ENCODE measurements at places on chromosomes 16 and 17.

DNA sequence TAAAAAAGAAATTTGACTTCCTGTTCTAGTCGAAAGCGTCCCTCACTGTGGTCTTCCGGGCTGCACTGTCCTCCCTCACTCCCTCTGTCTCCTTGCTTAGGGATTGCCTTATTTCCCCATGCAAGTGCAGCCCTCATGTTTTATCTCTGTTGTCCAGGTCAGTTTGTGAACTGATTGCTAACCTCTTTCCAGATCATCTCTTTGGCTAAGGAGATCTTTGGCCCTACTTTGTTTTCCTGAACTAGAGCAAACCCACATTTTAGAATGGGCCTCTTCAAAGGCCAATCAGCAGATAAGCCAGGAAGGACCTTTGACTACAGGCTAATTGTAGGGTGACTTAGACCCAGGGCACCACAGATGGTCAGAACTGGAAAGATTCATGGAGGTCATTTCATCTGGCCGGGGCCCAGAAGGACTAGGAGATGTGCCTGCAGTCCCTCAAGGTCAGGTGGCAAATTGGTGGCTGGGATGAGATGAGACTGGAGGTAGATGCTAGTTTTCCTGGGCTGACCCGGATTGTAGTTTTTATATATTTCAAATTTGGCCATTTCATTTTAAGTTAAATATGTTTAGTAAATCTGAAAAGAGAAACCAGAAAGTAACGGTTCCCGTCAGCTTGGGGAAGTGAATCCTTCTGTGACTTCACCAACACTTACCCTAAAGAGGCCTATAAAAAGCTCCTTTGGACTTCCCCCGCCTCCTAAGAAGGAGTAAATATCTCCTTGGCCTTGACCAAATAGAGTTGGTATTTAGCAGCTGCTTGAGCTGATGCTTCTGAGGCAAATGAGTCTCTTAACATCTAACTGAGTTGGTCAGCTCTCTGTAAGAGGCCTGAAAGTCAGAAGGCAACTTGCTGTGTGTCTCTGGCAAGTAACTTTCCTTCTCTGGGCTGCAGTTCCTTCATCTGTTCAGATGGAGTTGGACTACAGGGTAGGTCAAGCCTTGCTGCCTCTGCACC, 6.2 kb upstream of the SLC25A19 start:
- DNase-seq: no peak

DNA sequence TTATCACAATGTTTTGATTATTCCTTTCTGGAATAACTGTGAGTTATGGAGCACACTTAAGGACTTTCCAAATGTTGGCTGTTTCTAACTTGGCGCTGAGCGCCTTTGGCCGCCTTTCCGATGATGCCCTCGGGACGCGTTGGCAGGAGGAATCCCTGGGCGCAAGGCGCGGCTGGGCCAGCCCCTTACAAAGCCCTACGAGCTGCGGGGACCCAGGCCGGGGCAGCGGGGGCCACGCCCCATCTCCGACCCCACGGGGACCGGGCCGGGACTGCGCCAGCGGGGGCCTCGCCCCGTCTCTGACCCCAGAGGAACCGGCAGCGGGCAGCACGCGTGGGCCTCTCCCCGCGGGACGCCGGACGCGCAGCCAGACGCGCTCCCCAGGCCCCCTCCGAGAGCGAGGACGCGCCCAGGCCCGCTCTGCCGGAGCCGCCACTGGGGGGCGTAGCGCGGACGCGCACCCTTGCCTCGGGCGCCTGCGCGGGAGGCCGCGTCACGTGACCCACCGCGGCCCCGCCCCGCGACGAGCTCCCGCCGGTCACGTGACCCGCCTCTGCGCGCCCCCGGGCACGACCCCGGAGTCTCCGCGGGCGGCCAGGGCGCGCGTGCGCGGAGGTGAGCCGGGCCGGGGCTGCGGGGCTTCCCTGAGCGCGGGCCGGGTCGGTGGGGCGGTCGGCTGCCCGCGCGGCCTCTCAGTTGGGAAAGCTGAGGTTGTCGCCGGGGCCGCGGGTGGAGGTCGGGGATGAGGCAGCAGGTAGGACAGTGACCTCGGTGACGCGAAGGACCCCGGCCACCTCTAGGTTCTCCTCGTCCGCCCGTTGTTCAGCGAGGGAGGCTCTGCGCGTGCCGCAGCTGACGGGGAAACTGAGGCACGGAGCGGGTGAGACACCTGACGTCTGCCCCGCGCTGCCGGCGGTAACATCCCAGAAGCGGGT, at the start of gene GAA:
Gene GAA, plus strand, starts transcription at position 571 of the 935 bp plus-strand sequence. CDS start 3,006 bp downstream, outside the sequence.
- peak; percentile 72 for DNase-seq

- DNase-seq: no peak
Measured at GRCh38 chr17:13378361-13378760, 223.4 kb downstream of the HS3ST3A1 start.

DNA sequence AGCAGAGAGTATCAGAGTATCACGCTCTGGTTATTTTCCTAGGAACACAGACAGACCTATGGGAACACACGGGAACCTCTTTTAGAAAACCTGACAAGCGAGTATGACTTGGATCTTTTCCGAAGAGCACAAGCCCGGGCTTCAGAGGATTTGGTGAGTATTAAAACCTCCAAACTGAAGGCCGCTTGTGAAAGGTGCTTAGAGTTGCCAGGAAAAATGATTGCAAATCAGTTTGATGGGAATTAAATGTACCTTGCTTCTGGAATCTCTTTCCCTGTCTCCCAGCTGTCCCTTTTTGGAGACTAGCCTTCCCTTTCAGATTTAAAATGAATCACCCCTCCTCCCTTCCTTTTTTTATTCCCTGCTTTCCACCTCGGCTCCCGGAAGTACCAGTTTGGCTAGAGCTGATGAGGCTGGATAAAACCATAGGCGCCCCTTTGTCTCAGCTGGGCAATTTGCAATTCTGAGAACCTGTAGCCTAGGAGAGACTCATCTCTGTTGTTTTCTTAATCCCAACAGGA, 27.3 kb downstream of the KAT7 start:
- peak; percentile 87 for DNase-seq

GRCh38 chr16:51655249-51655648, 504.2 kb upstream of the SALL1 start:
- no peak for DNase-seq

DNA sequence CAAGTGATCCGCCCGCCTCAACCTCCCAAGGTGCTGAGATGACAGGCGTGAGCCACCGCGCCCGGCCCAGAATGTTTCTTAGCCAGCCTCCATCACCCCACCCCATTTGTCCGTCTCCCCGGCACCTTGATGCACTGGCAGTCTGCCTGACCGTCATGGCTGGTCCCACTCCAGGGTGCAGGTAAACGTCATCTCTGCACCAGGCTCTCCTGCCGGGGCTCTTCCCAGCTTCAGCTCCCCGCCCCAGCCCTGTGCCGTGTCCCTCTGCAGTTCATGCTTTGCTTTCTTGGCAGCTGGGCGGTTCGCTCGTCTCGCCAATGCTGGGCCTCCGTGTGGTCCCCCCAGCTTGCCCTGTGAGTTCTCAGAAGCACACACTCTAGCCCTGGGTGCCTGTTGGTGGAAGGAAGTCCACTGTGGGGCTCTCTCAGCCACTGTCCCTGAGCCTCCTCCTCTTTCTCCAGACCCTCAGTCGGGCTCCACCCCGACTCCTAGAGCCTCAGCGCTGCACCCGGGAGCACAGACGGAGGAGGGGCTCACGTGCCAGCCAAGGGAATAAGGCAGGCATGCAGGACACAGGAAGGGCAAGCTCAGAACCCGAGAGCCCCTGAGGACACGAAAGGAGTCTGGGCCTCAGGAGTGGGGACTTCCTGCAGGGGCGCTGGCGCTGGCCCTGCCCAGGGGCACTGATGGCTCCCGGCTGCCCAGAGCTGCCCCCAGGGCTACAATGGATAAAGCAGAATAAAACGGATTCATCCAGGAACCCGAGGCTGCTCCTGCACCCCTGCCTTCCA, 12.0 kb downstream of the HS3ST6 start:
- DNase-seq: no peak

DNA sequence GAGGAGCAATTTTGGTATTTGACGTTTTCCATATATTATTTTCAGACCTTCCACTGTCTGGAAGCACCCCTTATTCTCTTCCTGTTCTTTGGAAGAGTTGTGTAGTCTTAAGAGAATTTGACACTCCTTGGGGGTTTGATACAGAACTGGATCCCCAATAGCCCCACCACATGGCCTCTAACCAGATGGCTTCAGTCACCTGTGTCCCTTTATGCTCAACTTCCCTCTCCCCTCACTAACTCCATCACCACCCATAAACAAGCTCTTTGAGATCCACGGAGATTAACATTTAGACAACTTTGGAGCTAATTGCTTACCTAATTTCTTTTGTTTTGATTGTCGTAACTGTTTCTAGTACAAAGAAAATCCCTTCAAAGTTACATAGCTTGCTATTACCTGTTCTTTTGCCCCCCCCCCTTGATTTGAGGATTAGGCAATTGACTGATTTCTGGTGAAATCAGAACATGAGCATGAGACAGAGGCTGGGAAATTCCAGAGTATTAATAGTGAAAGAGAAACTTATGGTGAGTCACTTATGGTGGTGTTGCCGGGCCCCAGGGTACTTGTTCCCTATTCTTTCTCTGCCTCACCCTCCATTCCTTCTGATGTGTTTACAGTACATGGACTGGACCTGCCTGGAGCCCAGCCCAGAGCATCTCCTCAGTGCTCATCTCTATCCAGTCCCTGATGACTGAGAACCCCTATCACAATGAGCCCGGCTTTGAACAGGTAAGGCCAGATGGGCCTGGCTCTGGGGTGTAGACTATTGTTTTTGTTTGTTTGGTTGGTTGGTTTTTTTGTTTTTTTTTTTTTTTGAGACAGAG, 7.5 kb downstream of the UBE2Z start:
- DNase-seq: no peak

DNA sequence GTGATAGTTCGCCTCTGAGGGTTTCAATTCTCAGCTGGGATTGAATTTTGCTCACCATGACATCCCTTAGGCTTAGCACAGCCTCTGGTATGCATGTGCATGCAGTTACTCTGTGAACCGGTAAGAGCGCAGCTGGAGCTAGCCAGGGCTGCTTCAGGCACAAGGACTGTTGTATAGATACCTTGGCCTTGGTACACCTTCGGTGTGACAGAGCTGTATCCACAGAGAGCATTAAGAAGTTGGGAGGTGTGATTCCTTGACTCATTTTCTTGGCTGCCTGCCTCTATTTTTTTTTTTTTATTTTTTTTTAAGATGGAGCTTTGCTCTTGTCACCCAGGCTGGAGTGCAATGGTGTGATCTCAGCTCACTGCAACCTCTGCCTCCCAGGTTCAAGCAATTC, 2.2 kb upstream of the NUTF2 start:
- peak; percentile 47 for DNase-seq

GRCh38 chr17:9538626-9539025, 37.0 kb downstream of the STX8 start:
- DNase-seq: no peak

DNA sequence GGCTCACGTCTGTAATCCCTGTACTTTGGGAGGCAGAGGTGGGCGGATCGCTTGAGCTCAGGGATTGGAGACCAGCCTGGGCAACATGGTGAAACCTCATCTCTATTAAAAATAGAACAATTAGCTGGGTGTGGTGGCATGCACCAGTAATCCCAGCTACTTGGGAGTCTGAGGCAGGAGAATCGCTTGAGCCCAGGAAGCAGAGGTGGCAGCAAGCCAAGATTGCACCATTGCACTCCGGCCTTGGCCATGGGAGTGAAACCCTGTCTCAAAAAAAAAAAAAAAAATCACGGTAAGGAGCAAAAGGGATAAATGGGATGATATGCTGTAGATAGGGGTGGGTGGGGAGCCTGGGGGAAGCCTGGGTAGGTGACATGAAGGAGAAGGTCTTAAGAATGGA, 20.4 kb upstream of the TMEM98 start:
- DNase-seq: no peak

GRCh38 chr16:964356-965035, 6.3 kb downstream of the LMF1 start:
- no peak for DNase-seq

Measured in HAP-1 (cell line).